ENCODE measurements at places on chromosomes 4 and X.

GRCh38 chr4:112031712-112032328 is 113.4 kb upstream of the FAM241A start:
- DNase-seq: no peak

DNA sequence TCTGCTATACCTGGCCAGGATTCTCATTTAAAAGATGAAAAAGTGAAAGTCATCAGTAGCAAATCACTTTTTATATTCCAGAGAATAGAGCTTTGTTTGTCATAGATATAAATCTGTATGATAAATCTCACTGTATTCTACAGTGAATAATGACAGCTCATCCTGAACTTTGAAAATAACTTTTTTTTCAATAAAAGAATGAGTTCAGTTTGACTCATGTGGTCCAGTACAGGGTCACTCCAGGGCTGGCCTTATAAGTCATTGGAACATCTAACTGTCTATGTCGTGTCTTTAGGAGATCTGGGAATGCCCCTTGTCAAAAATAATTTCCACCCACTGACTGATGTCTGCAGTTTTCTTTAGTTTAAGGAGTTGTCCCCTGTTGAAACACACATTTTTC is 18.5 kb upstream of the CXCL8 start:
- DNase-seq: no peak

- DNase-seq: no peak
These were observed 66.6 kb downstream of the EDNRA start for GRCh38 chr4:147547314-147548056.

GRCh38 chr4:82436130-82436529 is 5.7 kb downstream of the ENOPH1 start:
- DNase-seq: no peak

DNA sequence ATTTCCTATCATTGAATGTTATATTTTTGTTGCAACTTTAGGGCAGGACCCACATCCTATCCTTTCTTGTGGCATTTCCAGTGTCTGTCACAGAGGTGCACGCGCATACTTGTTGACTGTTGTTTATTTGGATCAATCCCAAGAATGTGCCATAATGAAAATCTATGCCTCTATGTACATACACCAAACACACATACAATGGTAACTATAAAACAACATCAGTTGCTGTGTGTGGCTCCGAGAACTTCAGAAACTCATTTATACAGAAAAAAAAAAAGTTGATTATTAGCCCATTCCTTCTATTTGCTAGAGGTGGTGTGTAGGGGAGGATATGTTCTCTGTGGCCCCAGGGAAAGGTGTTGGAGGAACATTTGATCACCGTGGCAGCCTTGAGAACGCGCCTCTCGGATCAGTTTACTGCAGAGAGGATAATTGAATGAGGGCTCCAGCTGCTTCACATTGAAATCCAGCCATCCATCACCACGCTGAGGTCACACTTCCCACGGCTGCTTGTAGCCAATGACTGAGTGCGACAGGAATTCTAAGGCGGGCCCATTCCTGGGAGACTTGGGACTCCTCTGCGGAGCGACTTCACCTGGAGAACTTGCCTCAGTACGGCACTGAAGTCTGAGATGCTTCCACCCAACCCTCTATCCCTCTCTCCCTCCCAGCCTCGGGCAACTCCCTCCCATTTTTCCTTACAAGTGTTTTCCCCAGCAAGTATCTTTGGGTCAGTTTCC is 19.5 kb downstream of the SMPX start:
- DNase-seq: no peak

- no peak for DNase-seq
These were observed 367.4 kb downstream of the UNC5C start for GRCh38 chr4:95181243-95181995.

DNA sequence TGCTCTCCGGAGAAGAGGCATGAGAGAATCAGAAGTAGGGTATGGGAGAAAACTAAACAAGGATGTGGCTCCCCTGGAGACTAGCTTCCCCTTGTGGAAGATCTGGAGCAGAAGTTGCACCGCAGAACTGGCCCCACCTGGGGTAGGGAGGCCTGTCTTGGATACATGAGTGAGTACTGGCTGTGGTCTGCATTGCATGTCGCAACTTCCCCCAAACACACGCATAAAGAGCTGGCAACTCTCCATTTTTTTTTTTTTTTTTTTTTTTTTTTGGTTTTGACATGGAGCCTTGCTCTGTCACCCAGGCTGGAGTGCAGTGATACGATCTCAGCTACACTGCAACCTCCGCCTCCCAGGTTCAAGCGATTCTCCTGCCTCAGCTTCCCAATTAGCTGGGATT is 119.9 kb downstream of the EGF start:
- DNase-seq: no peak

GRCh38 chr4:169627307-169627706 is 6.9 kb downstream of the CLCN3 start:
- DNase-seq: peak; percentile 82

- DNase-seq: no peak
These were observed 1.5 kb downstream of the TIFA start for GRCh38 chr4:112284166-112284565.

- no peak for DNase-seq
These were observed 1122.9 kb upstream of the PCDH10 start for GRCh38 chr4:132026166-132026565.

- no peak for DNase-seq
These were observed 49.9 kb upstream of the TMEM184C start for GRCh38 chr4:147567276-147567675.

DNA sequence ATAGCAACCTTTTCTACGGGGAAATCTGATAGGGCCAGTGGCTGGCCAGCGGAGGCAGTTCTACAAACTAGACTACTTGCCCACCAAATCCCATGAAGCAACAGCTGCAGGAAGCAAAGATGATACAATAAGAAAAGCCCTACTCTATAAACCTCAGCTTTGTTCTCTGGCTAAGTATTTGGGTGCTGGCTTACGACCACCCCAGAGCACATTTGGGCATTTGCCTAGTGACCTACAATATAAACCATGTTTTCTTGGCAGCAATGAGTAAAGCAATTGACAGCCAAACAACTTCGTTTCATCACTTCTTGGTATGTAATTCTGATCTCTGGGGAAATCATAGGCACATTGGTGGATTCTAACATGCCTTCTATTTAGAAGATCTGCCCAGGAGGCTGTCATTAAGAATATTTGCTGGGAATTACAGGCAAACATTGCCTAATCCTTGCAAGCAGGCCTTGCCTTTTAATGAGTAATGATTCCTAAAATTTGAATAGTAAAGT is 7.5 kb upstream of the LHFPL1 start:
- DNase-seq: no peak

GRCh38 chrX:572538-573124 is 58.0 kb upstream of the SHOX start:
- DNase-seq: no peak

- DNase-seq: no peak
These were observed 128.6 kb upstream of the SLC34A2 start for GRCh38 chr4:25527034-25527433.

DNA sequence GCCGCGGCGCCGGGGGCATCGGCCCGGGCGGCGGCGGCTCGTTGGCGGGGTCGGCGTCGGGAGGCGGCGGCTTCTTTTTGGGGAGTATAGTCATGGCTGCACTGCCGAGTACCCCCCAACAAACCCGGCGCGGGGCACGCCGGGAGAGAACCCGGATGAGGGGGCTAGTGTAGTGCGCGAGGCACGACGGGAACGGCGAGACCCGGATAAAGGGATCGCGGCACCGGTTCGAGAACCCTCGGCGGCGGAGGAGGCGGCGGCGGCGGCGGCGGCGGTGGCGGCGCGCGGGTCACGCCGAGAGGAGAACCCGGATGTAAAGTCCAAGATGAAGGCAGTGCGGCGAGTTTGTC is at the start of gene OTUD5:
Gene OTUD5 (minus strand): TSS at position 131 of the 350 bp plus-strand sequence. CDS start 37 bp downstream, at position 94.
- no peak for DNase-seq

- DNase-seq: no peak
These were observed 30.1 kb downstream of the NSG1 start for GRCh38 chr4:4416981-4417380.

DNA sequence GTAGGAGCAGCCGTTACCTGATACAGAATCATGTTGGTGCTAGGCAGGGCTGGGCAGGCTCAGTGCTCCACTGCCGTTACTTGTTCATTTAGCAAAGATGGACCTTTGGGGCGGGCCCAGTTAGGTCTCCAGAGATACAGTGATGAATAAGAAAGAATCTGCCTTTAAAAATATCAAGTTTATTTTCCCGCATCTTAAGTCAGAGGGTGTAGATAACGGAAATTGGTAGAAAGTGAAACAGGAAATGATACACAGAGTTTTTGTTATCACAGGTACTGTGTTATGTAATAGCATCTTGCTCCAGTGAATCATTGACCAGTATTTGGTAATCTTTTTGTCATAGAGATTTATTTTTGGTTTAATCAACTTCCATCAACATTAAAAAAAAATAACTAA is 5.5 kb downstream of the TMEM131L start:
- no peak for DNase-seq

DNA sequence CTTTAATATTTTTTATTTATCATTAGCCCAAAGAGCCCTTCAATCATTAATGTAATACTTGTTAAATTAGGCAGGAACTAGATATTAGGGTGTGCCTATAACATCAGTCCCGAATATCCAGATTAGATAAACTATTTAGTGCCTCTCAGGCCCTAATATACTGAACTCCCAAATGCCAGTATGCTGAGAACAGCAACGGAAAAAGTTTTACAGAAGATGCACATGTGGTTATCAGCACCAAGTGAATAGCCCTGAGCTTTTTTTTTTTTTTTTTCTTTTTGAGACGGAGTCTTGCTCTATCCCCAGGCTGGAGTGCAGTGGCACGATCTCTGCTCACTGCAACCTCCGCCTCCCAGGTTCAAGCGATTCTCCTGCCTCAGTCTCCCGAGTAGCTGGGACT is 13.0 kb upstream of the ELF2 start:
- peak; percentile 57 for DNase-seq

- no peak for DNase-seq
These were observed 196.2 kb upstream of the TENT5D start for GRCh38 chrX:80223982-80224579.

DNA sequence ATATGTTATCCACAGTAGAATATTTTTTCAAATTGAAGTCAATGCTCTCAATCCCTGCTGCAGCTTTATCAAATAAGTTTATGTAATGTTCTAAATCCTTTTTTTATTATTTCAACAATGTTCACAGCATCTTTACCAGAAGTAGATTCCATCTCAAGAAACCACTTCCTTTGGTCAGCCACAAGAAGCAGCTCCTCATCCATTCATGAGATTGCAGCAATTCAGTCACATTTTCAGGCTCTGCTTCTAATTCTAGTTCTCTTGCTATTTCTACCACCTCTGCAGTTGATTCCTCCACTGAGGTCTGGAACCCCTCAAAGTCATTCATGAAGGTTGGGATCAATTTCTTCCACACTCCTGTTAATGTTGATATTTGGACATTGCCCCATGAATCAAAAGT is 2301.3 kb upstream of the TENM3 start:
- DNase-seq: no peak
